ENCODE measurements at places on chromosomes 16 and 17.
A peak's percentile ranks its signal among the peaks of the same experiment; 100 is the strongest.

DNA sequence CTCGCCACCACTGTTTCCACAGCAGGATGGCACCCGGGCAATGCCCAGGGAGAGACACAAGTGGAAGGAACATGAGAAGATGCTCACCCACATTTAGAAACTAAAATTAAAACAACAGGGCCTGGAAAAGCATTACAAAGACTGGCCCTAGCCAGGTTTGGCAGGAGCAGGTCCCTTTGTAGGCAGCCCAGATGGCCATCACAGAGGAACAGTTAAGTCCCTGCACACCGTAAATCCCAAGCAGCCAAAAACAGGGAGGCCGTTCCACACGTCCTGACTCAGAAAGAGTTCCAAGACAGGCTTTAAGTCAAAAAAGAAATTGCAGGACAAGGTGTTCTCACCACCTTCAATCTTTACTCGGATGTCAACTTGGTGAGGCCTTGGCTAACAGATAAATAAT, 127.1 kb downstream of the DYNLRB2 start:
- DNase-seq, result no peak

- DNase-seq, result no peak
Observed at GRCh38 chr17:68198931-68199836, 48.7 kb upstream of the AMZ2 start.

- peak; percentile 65 for DNase-seq
Observed at GRCh38 chr17:63699638-63700527, at the start of gene LIMD2. Gene LIMD2, minus strand, starts transcription at chr17:63700125. Its CDS starts 827 bp downstream, at chr17:63699298.

- DNase-seq, result no peak
Observed at GRCh38 chr17:2830678-2831077, 34.4 kb downstream of the RAP1GAP2 start.

- DNase-seq, result no peak
Observed at GRCh38 chr17:79836510-79836971, 2.7 kb downstream of the CBX4 start.

DNA sequence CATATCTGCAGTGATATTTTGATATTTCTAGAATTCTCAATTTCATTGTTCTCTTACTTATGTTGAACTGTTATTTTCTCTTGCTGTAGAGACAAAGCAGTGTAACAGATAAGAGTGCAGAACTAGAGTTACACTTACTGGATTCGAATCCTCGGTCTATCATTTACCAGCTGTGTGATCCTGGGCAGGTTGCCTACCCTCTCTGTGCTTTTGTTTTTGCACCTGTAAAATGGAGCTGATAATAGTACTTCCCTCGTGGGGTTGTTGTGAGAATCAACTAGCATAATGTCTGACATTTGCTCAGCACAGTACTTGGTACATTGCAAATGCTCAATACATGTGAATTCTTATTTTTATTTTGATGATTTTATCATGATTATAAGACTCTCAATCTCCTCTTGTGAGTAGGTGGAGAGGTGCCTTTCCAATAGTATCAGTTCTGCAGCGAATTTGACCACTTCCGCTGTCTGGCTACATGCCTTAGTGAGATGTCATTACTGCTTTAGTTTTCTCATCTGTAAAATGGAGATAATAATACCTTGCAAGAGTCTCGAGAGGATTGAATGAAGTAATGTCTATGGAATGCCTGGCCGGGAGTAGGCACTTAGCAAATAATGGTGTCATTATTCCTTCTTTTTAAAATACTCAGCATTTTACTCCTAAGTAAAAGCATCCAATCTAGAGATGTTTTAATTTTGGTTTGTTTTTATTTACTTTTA, 312.2 kb upstream of the MAF start:
- DNase-seq, result no peak

DNA sequence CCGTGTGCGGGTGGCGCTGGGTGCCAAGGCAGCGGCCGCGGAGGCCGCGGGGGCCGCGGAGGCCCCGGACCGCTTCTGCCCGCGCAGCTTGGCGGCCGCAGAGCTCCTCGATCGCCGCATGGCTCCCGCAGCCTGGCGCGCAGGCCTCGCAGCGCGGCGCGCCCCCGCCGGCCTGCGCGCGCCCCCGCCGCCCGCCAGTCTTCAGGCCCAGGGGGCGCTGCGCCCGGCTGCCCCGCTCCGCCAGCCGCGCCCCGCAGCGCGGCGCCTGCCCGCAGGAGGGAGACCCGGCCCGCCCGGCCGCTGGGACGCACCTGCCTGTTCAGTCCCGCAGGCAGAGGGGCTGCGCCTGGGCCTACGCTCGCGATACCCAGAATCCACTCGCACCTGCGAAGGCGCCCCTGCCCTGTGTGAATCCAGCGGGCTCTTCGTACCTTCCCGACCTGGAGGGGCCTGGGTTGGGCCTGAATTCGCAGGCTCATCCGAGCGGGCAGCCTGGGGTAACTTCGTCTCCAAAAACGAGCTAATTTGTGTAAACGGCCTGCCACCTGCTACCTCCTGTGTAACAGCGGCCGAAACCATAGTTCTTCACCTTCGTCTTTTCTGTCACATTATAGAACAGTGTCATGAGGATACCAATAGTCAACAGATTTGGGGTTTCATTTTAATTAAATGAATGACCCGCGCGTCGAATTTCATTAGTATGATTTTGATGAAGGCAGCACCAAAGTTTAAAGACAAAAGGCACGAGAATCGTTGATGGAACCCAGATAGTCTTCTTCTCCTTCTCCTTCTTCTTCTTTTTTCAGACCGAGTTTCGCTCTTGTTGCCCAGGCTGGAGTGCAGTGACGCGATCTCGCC, at the start of gene CENPV:
Gene CENPV (minus strand): TSS at position 153 of the 858 bp plus-strand sequence. CDS start 33 bp downstream, at position 120.
- DNase-seq, result peak; percentile 41

GRCh38 chr16:59210955-59211541, 476.9 kb upstream of the GOT2 start:
- DNase-seq, result no peak

DNA sequence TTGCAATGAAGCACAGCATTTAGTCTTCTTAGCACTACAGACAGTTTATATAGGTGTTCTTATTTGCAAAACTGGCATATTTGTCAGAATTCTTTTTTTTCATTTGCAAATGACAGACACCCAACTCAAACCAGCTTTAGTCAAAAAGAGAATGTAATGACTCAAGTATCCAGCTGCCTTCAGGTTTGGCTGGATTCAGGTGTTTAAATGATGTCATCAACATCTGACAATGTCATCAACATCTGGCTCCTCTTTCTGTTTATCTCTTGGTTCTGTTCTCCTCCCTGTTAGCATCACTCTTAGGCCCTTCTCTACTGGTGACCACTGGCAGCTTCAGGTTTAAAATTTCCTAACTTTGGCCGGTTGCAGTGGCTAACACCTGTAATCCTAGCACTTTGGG, 18.9 kb downstream of the TMC5 start:
- DNase-seq, result no peak

GRCh38 chr17:68383443-68384321, 73.6 kb downstream of the WIPI1 start:
- DNase-seq, result no peak

DNA sequence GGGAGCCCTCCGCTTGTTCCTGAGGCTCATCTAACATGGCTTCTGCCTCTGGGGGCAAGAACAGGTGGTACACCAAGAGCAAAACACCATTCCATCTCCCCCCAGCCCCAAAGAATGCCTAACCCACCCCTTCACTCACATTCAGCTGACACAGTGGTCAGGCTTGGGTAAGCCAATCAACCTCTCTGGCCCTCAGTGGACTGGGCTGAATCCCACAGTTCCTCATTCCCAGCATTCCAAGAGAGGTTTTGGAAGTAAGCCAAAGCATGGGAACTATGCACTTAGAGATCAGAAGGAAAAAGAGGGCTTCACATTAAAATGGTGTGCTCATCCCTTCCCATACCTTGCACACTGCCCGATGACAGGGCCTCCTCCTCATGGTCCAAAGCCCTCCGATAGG, 7.8 kb downstream of the PIGS start:
- DNase-seq, result no peak

GRCh38 chr17:76687298-76688164, 23.2 kb downstream of the MXRA7 start:
- no peak for DNase-seq
